ENCODE measurements at places on chromosomes 3 and 15. TPM values are rescaled to one million over a fixed set of nuclear protein-coding genes. Genes with fewer than 3 reads are reported as not detected.

The LINGO1 gene
- total RNA-seq, result 3.9 TPM

The ACAN gene
- 10.3 TPM for total RNA-seq

The SLC22A13 gene
- 0.16 TPM for total RNA-seq

The DTWD1 gene
- 29.0 TPM for total RNA-seq

The ZPLD1 gene
- total RNA-seq, result 1.2 TPM

DNA sequence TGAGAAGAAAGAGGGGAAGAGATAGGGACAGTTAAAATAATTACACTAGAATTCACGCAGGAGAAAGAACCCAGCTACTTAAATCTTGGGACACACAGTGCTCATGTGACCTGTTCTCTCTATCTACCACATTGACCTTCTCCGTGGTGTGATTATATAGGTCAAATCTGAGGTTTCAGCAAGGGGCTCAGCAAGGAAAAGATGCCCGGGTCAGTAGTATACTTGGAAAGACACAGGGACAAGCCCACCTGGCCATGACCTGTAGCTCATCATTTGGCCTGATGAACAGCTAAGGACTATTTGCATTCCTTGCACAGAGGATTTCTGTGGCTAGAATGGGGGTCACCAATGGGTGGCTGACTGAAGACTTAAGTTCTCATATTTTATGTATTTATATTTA is 71.9 kb downstream of the SSR3 start:
- no peak for DNase-seq

DNA sequence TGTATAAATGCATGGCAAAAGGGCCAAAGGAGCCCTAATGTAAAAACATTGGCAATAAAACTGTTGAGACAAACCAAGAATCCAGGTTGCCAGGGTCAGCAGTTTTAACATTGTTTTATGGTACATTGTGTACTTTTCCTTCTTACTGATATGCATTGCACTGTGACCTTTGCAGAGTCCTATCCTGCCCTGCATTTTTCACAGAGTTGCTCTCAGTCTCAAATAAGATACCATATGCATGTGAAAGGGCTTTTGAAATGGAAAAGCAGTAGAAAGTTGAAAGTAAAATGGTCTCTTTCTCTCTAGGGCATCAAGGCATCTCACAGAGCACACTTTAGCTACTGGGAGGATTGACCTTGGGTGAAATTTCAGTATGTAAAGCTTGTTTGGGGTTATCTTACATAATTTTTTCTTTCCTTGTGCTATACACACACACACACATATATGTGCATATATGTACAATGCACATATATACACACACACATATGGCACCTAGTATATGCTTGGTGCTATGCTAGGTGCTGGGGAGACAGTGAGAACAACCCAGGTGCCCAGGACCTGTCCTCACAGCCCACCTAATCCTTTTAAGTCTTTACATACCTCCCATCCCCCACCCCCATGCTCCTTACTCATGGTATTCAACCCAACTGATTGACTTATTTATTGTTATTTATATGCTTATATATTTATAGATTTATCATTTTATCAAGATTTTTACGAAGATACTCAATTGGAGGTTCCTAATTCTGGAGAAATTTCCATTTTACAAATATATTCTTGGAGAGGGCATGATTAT is 1.2 kb upstream of the PPP2R3A start:
- no peak for DNase-seq

GRCh38 chr15:44801797-44802196 is 65.5 kb downstream of the TRIM69 start:
- no peak for DNase-seq

DNA sequence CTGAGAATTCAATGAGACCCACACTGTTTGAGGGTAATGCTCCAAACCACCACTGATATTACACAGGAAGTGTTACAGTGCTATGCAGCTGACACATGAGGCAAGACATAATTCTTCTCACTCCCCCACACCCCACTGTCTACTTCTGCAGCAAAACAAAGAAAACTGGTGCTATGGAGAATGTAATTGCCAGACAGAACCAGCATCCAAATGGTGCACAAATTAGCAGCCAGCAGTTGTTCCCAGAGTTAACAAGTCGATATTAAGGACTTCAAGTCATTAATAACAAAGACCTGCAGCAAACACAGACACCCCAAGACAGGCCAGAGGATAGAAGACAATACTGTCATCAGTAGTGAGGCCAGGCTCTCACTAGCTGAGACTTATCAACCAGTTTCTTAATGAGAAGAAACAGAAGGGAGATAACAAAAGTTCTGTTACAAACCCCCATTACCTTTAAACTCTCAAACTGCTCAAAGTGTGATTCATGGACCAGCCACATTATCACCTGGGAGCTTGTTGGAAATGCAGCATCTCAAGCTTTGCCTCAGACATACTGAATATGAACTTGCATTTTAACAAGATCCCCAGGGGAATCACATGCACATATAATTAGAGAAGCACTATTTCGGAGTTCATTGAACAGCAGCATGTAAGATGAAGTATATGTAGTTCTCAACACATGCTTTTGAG is 58.7 kb upstream of the FNDC3B start:
- no peak for DNase-seq

- DNase-seq, result no peak
Observed at GRCh38 chr3:150607267-150608065, 4.3 kb downstream of the SELENOT start.

DNA sequence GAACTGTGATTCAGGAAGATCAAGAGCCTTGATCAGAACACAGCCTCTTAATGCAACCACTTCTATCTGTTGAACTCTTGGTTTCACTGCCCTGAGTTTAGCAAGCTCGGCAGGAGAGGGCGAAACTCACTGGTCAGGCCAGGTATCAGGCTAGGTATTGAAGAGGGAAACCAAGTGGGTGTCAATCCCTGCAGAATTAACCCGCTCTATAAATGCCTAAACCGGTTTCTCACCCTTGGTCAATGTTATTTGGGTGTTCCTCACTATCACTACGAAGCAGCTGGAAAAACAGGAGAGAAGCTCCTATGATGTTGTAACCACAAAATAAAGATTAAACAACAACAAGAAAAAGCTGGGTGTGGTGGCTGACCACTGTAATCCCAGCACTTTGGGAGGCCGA is 23.9 kb downstream of the LIPH start:
- no peak for DNase-seq

GRCh38 chr3:39250116-39250747 is 29.6 kb downstream of the CX3CR1 start:
- DNase-seq, result no peak

GRCh38 chr3:150984066-150984465 is 11.5 kb upstream of the CLRN1 start:
- no peak for DNase-seq

DNA sequence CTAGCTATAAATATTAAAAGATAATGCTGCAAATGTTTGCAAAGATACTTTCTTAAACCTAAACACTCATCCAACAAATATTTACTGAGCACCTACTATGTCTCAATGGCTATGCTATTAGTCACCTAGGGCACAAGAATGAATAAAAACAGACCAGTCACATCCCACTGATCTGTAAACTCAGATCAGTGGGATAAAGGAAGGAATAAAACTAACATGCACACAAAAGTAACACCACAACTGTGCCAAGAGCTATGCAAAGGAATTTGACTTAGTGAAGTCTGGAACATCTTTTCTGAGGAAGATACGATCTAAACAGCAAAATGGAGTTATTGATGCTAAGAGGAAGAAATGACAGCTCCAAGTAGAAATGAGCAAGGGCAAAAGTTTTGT is 56.6 kb downstream of the CBLB start:
- no peak for DNase-seq

GRCh38 chr3:188695241-188695640 is 476.5 kb upstream of the TPRG1 start:
- no peak for DNase-seq

- DNase-seq, result no peak
Observed at GRCh38 chr15:59242649-59243048, 36.0 kb downstream of the LDHAL6B start.

DNA sequence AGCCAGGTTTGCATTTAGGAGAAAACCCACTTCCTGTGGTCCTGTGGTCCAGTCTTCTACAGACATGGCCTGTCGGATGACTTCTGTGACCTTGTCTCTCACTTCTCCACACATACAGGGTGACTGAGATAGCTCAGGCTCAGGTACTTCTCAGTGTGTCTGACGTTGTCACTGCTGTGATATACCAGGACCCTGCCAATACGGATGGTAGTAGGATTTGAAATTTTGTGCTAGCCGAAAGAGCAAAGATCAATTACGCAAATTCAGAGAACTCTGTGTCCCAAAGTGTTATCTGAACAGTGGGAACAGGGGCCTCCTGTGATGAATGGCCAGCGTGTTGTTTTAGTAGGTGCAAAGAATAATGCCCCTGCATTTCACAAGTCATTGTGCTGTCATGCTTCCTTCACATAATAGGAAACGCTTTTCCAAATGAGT is 128.9 kb downstream of the MCTP2 start:
- DNase-seq, result no peak

- no peak for DNase-seq
Observed at GRCh38 chr3:140122183-140122582, 187.2 kb downstream of the CLSTN2 start.

- no peak for DNase-seq
Observed at GRCh38 chr3:445960-446359, 249.4 kb downstream of the CHL1 start.

Measured in kidney (tissue), 22 donors.